ENCODE measurements at places on chromosomes 7 and 10.
A peak's percentile ranks its signal among the peaks of the same experiment; 100 is the strongest.

GRCh38 chr7:117251687-117252086, 71.2 kb downstream of the WNT2 start:
- H3K4me3 ChIP-seq: no peak overlapping the region
- no peak overlapping the region for H3K27ac ChIP-seq
- H3K4me1 ChIP-seq: peaks cover 11% of the 10 kb centered on the region
- peaks cover 3% of the 10 kb centered on the region for H3K36me3 ChIP-seq
- DNase-seq: peak; percentile 5
- H3K27me3 ChIP-seq: peaks cover 11% of the 10 kb centered on the region

GRCh38 chr10:128869101-128869749, 597.8 kb upstream of the MGMT start:
- H3K27ac ChIP-seq: no peak overlapping the region
- no peaks in the 10 kb centered on the region for H3K27me3 ChIP-seq
- no peak for DNase-seq
- no peaks in the 10 kb centered on the region for H3K36me3 ChIP-seq

GRCh38 chr7:131859147-131859821, 302.9 kb upstream of the PODXL start:
- peaks cover 3% of the 10 kb centered on the region for H3K27me3 ChIP-seq
- H3K4me3 ChIP-seq: no peak overlapping the region
- H3K36me3 ChIP-seq: no peaks in the 10 kb centered on the region
- DNase-seq: peak; percentile 23

GRCh38 chr10:26445411-26446031, 7.4 kb downstream of the APBB1IP start:
- no peak for DNase-seq
- H3K4me3 ChIP-seq: no peak overlapping the region
- peaks cover 83% of the 10 kb centered on the region for H3K4me1 ChIP-seq
- H3K36me3 ChIP-seq: peaks cover 38% of the 10 kb centered on the region

DNA sequence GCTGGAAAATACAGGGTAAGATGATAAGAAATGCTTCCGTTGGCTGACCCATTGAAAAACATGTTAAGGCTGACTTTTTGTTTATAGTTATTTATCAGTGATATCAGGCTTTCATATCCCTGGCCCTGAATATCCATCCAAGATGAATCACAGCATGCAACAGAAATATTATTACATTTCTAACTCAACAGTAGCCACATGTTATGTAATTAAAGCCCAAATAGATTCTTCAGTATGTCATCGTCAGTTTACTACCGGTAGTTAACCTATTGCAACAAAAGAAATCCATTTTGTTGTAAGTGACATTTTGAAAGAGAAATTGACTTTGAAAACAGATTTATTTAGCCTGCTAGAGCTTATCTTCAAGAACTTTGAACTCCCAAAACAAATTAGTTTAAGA, 354.1 kb upstream of the CELF2 start:
- no peaks in the 10 kb centered on the region for H3K4me1 ChIP-seq
- H3K27ac ChIP-seq: no peak overlapping the region
- H3K36me3 ChIP-seq: no peaks in the 10 kb centered on the region

- H3K4me3 ChIP-seq: no peak overlapping the region
- DNase-seq: no peak
- H3K4me1 ChIP-seq: peaks cover 2% of the 10 kb centered on the region
- peaks cover 6% of the 10 kb centered on the region for H3K27me3 ChIP-seq
These were observed 43.2 kb downstream of the LAMB4 start for GRCh38 chr7:108086962-108087361.

DNA sequence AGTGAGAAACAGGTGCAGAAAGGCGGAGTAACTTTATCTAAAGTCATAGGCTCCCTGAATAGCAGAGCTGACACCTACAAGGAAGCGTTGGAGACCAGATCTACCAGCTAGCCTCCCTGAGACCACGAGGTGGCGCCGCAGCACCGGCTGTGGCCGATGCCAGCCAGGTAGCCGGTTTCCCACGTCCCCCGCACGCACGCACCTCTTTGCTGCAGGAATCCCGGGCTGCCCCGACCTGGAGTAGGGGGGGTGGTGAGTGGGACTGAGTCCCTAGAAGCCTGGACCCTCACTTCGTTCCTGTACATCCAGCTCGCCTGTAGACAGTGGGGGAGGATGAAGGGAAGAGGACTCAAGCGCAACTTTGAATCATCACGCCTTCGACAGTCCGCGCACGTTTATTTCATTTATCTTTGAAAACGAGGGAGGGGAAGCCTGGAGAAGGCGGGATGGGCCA, 3.7 kb downstream of the ELOVL3 start:
- DNase-seq: peak; percentile 75
- H3K36me3 ChIP-seq: no peaks in the 10 kb centered on the region
- H3K4me3 ChIP-seq: peak overlapping the region; percentile 80
- H3K4me1 ChIP-seq: peaks cover 18% of the 10 kb centered on the region

- H3K4me3 ChIP-seq: no peak overlapping the region
- no peaks in the 10 kb centered on the region for H3K4me1 ChIP-seq
- no peak overlapping the region for H3K27ac ChIP-seq
- no peaks in the 10 kb centered on the region for H3K27me3 ChIP-seq
- H3K36me3 ChIP-seq: no peaks in the 10 kb centered on the region
- DNase-seq: no peak
These were observed 1016.4 kb upstream of the SORCS1 start for GRCh38 chr10:108180878-108181277.

GRCh38 chr10:29648114-29648982, 13.6 kb upstream of the SVIL start:
- H3K4me3 ChIP-seq: peak overlapping the region; percentile 2
- H3K27ac ChIP-seq: no peak overlapping the region
- H3K27me3 ChIP-seq: peaks cover 3% of the 10 kb centered on the region
- H3K36me3 ChIP-seq: no peaks in the 10 kb centered on the region

DNA sequence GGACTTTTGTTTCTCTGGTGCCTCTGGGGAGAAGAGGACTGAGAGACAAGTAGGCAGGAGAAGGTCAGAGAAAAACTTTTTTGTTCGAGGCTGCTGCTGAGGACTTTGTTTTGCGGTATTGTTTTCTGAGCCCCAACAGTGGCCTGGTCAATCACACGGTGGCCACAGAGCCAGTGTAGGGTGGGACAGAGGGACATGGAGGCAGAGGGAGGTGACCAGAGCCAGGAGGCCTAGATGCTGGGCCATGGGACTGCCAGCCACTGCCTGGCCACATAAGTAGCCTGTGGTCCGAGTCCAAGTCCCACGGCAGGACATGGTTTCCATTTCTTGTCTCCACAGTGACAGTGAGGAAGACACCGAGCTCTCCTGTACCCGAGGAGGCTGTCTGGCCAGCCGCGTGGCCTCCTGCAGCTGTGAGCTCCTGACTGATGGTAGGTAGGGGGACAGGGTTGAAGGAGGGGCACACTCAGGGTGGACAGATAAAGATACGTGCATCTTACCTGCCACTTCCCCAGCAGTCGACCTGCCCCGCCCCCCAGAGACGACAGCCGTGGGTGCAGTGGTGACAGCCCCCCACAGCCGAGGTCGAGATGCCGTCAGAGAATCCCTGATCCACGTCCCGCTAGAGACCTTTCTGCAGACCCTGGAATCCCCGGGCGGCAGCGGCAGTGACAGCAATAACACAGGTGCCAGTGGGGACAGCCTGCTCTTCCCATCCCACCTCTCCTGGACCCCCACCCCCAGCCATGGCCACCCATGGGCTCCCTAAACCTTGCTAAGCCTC, 27.5 kb downstream of the SH2B2 start:
- no peak for DNase-seq
- no peak overlapping the region for H3K4me3 ChIP-seq
- H3K27ac ChIP-seq: no peak overlapping the region

GRCh38 chr7:110804501-110804900, 286.4 kb upstream of the LRRN3 start:
- H3K27ac ChIP-seq: no peak overlapping the region
- peaks cover 12% of the 10 kb centered on the region for H3K4me1 ChIP-seq
- DNase-seq: no peak
- H3K27me3 ChIP-seq: no peaks in the 10 kb centered on the region

DNA sequence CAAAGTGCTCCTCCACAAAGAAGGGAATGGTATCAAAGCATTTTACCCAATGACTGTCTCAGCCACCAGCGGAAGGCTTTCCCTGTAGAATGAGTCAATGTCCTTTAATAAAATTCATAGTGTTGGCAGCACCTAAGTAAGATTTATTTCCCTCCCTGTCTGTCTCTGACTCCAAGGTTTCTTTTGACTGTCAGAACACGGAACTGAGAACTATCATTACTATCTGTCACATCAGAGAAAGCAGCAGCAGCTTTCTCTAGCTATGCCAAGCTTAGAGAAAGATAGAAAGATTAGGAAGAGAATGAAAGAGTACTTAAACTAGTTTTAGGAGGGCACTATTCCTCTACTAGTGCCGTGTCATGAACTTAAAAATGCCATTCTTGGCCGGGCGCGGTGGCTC, 400.1 kb downstream of the SORCS1 start:
- no peak overlapping the region for H3K4me3 ChIP-seq
- H3K27me3 ChIP-seq: no peaks in the 10 kb centered on the region
- H3K36me3 ChIP-seq: no peaks in the 10 kb centered on the region
- no peaks in the 10 kb centered on the region for H3K4me1 ChIP-seq

GRCh38 chr10:131698232-131698631, 202.6 kb upstream of the PPP2R2D start:
- DNase-seq: no peak
- no peaks in the 10 kb centered on the region for H3K4me1 ChIP-seq
- H3K4me3 ChIP-seq: no peak overlapping the region
- H3K27ac ChIP-seq: no peak overlapping the region
- peaks cover 19% of the 10 kb centered on the region for H3K27me3 ChIP-seq

All from stimulated activated naive B cell treated with anti-CD40 and anti-IgM and Interleukin-4, amounts not matched to agents 10 μg/mL and 1 μg/mL and 100 μg/mL, for 72 hours (primary cell).